ENCODE measurements at places on chromosomes 5 and 9. TPM values are rescaled to one million over a fixed set of nuclear protein-coding genes. Genes with fewer than 3 reads are reported as not detected.

The ADAMTS2 gene
- 2.7 TPM for polyA plus RNA-seq

The ADRA1B gene
- polyA plus RNA-seq, result 6.0 TPM

The PCDHB8 gene
- polyA plus RNA-seq, result 0.03 TPM

The SERINC5 gene
- 22.2 TPM for polyA plus RNA-seq

The SH3PXD2B gene
- polyA plus RNA-seq, result 3.0 TPM

The SLCO4C1 gene
- 2.3 TPM for polyA plus RNA-seq

The AJM1 gene
- 1.0 TPM for polyA plus RNA-seq

The DND1 gene
- 0.29 TPM for polyA plus RNA-seq

The C1QTNF2 gene
- polyA plus RNA-seq, result 0.28 TPM

The KLF4 gene
- polyA plus RNA-seq, result 1.1 TPM

The MYMK gene
- polyA plus RNA-seq, result not detected

The GRIN3A gene
- polyA plus RNA-seq, result 0.09 TPM

The SV2C gene
- polyA plus RNA-seq, result 0.03 TPM

The NR2F1-AS1 gene
- 2.0 TPM for polyA plus RNA-seq

The NXNL2 gene
- polyA plus RNA-seq, result 0.14 TPM
